ENCODE measurements at places on chromosomes 7 and 10.

DNA sequence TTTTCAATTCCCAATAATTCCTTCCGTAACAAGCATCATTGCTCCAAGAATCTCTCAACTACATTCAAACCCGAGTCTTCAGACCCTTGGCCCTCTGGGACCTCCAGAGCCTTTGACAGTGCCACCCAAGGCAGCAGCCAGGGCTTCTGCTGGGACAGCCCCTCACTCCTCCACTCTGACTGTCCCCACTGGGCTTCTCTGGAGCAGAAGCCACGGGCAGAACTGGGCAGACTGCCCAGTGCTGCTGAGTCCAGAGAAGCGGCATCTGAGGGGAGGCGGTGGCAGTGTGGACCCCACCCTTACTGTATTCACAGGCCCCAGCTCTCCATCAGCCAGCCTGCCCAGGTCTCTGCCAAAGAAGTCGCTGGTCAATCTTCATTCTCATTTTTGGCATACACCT lies 8.8 kb downstream of the CYREN start:
- DNase-seq = no peak

- DNase-seq = peak; percentile 72
Observed at GRCh38 chr10:96830511-96831199, 1.4 kb upstream of the LCOR start.

DNA sequence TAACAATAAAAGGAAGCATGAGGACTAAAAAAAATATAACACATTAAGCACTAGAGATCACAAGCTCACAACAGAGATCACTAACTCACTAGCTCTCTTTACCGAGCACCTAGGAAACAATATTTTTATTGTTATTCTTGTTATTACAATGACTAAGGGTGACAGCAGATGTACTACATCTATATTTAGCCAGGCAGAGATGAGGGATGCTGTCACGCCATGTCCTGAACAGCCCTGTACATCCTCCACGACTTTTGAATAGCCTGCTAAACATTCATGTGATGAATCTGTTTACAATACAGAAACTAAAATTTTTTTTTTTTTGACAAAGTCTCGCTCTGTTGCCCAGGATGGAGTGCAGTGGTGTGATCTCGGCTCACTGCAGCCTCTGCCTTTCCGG lies 22.7 kb downstream of the FAM133B start:
- DNase-seq = no peak

DNA sequence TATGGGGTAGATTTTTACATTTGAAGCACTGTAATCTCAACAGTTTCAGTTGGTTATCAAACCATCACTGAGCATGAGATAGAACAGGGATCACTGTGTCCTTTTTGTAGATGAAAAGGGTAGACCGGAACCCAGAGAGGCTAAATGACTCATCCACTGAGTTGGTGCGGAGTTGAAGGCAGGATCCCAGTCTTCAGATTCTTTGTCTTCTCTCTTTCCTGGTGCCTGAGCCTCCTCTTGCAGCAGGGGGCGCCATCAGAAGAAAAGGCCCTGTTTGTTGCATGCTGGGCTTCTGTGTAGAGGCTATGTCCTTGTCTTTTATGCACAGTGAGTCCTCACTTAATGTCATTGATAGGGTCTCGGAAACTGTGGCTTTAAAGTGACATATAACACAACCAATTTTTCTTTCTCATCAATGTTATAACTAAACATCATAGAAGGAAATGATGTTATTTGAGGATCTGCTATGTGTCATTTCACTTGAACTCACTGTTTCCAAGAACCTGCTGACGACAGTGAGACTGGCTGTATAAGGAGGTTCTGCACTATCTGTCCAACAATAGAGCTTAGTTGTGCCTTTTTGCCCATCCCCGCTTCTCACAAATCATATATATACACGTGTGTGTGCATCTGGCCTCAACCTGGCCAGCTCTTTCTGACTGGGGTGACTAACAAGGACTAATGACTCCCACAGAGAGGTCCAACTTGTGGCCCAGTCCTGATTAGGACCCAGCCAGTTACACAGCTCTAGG lies 14.3 kb downstream of the ZNF282 start:
- peak; percentile 99 for DNase-seq

Measured in SK-MEL-5 (cell line).